ENCODE measurements at places on chromosomes 5 and 9.

DNA sequence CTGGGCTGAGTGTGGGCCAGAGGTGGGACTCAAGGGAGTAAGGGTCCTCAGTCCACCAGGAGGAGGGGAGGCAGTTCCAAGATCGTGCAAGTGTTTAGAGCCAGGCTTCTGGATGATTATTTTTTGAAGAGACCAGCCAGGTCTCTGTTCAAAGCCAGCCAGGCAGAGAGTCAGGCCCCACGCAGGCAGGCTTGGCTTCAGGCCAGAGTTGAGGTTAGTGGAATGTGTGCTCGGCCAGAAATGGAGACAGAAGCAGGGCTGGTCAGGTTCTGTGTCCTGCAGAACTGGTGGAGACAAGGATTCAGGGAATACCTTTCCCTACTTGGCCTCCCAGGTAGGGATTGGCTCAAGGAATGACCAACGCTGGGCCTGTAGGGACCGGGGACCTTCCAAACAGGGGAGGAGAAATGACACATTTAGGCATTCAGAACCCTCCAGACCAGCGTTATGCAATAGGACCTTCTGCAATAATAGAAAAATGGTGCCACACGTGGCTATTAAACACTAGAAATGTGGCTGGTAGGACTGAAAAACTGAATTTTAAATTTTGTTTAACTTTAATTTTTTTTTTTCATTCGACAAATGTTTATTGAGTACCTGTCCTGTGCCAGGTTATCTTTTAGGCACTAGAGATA, 106.2 kb downstream of the CMYA5 start:
- DNase-seq = no peak

DNA sequence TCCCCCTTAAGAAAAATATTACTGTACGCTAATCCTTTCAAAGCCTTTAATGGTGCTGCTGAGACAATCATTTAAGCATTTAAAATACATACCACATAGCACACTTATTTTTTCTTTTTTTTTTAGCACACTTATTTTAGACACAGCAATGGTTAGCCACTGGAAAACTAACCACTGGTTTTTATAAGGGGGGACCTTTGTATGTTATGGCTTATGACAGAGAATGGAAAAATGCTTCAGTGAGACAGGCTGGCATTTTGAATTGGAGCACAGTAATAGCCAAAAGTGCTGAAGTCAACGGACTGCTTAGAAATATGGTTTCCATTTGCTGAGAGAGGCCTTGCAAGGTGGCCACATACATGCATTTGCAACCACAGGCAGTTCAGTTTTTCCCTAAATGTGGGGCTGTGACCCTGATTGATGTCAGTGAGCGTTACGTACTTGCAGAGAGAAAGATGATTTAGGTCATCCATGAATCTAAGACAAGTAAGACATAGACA, 28.5 kb downstream of the AOPEP start:
- no peak for DNase-seq

DNA sequence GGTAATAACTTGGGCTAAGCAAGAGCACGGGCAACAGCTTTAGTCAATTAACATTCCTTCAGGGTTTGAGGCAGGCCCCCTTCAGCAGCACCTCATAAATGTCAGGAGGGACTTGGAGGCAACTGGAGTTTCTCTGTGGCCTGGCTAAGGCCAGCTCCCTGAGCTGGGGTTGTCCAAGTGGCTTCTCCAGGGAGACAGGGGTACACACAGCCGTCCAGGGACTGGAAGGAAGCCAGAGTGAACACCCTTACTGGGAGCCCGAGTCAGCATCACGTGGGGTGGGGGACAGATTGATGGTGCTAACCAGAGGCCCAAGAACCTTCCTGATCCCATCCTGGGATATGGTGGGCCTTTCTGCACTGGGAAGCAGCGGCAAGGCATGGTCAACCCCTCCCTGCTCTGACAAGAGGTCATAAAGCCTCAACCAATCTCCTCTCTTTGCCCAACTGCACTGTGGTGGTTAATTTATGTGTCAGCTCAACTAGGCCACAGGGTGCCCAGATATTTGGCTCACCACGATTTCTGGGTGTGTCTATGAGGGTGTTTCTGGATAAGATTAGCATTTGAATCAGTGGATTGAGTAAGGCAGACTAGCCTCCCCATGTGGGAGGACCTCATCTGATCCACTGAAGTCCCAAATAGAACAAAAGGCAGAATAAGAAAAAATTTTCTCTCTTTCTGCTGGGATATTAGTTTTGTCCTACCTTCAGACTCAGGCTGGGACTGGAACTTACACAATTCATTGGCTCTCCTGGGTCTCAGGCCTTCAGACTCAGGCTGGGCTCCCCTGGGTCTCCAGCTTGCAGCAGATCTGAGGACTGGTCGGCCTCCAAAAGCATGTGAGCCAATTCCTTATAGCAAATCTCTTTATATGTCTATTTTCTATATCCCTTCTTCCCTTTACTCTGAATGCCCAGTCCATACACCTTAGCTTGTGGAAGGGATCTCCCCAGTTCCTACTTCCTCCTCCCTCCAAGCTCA, 127.2 kb upstream of the LARP1 start:
- DNase-seq = no peak

- DNase-seq = no peak
Observed at GRCh38 chr5:87150630-87151029, 117.1 kb upstream of the RASA1 start.

- no peak for DNase-seq
Observed at GRCh38 chr5:77423022-77423750, 68.9 kb downstream of the WDR41 start.

- DNase-seq = no peak
Observed at GRCh38 chr5:136094913-136095641, 37.6 kb upstream of the SMAD5 start.

DNA sequence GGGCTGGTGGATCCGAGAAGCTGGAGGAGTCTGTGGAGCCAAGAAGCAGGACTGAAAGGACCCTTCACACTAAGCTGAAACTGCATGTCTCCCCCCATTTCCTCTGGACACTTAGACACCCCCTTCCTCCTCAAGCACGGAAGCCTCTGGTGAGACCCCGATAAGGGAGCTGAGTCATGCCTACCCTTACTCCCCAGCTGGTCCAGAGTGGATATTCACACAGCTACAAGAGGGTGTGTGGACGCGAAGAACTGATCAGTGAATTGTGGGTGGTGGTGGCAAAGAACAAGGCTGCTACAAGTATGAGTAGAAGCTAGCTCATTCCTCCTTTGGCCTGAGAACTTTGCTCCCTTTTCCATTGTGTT, 4.3 kb downstream of the TLN1 start:
- DNase-seq = no peak

GRCh38 chr5:139919308-139919707, 123.7 kb downstream of the PSD2 start:
- no peak for DNase-seq

DNA sequence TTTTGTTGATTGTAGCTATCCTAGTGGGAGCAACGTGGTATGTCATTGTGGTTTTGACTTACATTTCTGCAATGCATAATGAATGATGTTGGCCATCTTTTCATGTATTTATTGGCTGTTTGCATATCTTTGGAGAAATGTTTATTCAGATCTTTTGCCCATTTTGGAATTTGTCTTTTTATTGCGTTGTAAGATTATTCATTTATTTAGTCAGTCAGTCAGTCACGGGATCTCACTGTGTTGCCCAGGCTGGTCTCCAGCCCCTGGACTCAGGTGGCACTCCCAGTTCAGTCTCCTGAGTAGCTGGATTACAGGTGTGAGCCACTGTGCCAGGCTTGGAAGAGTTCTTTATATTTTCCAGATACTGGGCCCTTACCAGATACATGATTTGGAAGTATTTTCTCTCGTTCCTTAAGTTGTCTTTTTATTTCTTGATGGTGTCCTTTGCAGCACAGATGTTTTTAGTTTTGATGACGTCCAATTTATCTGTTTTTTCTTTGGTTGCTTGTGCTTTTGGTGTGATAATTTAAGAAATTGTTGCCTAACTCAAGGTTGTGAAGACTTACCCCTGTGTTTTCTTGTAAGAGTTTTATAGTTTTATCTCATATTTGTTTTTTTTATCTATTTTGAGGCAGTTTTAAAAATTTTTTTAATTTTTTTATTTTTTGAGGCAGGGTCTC, 67.1 kb downstream of the EHMT1 start:
- DNase-seq = no peak

DNA sequence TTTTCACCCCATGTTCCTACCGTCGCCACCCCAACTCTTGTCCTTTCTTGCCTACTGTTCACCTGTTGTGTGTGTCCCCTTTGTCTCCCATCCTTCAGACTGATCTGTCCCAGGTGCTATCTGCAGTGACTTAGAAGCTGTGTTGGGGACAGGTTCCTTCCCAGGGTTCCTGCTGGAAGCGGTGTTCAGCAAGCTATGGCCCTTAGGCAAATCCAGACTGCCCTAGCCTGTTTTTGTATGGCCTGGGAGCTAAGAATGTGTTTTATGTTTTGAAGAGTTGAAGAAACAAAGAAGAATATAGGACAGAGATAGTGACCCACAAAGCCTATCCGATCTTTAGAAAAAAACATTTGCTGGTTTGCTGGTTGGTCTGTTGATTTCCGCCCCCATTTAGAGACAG, 236.4 kb downstream of the GOLPH3 start:
- DNase-seq = no peak

DNA sequence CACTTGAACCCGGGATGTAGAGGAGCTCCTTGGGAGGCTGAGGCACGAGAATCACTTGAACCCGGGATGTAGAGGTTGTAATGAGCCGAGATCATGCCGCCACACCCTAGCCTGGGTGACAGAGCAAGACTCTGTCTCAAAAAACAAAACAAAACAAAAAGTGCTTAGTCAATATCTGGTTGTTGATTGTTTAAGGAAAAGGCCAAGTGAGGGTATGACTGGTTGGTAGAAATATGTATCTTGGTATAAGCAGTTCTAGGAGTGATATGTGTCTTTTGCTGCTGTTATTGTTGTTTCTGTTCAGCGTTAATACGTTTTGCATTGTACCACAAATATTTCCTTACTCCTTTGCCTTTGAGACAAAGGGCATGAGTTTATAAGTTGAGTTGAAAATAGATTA, 210.7 kb upstream of the DMRT1 start:
- no peak for DNase-seq

GRCh38 chr5:157594675-157595459, 19.3 kb upstream of the ADAM19 start:
- DNase-seq = no peak
